CD4-positive, alpha-beta T cell treated with Interleukin-4 for 1 hour (primary cell): ENCODE measurements at places on chromosomes 11 and 22.

DNA sequence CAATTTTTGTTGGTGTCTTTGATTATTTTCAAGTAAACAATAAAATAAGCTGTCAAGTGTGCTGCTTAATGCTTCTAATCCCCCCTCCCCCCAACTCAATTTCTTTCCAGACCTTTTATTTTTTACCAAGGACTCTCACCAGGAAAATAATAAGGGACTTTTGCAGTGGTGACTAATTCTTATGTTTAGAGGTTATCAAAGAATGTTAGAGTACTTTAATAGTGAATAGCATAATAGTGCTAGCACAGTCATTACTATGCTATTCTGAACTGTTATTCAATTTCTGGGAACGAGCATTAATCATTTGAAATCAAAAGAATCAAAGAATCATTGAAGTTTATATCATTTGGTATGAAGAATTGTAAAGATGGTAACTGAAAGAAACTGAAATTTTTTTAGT, 251.4 kb downstream of the DDX10 start:
- DNase-seq, result no peak

DNA sequence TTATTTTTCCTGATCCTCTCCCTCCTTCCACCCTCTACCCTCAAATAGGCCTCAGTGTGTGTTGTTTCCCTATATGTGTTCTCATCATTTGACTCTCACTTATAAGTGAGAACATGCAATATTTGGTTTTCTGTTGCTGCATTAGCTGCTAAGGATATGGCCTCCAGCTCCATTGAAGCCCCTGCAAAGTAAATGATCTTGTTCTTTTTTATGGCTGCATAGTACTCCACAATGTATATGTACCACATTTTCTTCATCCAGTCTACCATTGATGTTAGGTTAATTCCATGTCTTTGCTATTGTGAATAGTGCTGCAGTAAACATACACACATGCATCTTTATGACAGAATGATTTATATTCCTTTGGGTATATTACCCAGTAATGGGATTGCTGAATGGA, 13.3 kb upstream of the RASSF10 start:
- DNase-seq, result no peak

GRCh38 chr11:98260983-98261382, 759.8 kb upstream of the CNTN5 start:
- no peak for DNase-seq

DNA sequence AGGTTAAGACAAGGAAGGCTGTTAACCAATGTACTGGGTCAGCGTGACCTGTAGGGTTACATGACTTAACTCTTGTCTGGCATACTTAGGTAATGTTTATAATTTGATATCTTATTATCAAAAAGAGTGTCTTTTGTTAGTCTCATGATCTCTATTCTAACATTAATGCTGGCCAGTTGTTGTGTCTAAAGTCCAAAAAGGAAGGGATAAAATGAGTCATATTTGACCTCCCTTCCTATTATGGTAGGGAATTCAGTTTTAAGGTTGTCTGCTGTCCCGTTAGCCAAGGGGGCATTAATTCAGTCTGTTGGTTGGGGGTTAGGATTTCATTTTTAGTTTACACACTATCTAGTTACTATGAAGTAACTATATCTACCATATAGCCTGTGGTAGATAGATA, 364.0 kb downstream of the GRM5 start:
- no peak for DNase-seq

- DNase-seq, result no peak
Measured at GRCh38 chr11:69317401-69318092, 23.6 kb downstream of the MYEOV start.

DNA sequence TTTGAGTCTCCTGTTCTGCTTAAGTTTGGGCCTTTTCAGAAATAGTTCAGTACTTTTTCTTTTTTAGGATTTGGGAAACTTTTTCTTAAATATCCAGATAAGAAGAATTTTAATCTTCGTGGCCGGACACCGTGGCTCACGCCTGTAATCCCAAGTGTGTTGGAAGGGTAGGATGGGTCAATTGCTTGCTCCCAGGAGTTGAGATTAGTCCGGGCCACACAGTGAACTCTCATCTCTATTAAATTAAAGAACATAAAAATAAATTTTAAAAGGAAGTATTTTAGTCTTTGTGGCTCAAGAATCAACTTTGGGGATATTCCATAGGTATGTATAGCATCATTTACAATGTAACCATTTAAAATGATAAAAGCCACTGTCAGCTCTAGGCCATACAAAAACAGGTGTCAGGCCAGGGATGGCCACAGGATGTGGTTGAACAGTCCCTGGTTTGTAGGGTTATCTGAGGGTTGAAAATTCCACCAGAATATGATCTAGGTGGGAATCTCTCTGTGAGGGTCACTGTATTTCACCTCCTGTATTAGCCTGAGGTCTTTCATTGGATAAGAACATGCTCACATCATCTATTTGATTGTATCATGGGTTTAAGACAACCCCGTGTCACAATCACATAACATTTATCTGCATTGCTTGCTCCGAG, 115.6 kb downstream of the GGTLC2 start:
- DNase-seq, result no peak
